SK-N-SH (cell line): ENCODE measurements at places on chromosomes 3 and 15. TPM values are rescaled to one million over a fixed set of nuclear protein-coding genes. Genes with fewer than 3 reads are reported as not detected.

ST8SIA2 gene
- 0.05 and 0.16 TPM in 2 replicates for polyA plus RNA-seq

DNA sequence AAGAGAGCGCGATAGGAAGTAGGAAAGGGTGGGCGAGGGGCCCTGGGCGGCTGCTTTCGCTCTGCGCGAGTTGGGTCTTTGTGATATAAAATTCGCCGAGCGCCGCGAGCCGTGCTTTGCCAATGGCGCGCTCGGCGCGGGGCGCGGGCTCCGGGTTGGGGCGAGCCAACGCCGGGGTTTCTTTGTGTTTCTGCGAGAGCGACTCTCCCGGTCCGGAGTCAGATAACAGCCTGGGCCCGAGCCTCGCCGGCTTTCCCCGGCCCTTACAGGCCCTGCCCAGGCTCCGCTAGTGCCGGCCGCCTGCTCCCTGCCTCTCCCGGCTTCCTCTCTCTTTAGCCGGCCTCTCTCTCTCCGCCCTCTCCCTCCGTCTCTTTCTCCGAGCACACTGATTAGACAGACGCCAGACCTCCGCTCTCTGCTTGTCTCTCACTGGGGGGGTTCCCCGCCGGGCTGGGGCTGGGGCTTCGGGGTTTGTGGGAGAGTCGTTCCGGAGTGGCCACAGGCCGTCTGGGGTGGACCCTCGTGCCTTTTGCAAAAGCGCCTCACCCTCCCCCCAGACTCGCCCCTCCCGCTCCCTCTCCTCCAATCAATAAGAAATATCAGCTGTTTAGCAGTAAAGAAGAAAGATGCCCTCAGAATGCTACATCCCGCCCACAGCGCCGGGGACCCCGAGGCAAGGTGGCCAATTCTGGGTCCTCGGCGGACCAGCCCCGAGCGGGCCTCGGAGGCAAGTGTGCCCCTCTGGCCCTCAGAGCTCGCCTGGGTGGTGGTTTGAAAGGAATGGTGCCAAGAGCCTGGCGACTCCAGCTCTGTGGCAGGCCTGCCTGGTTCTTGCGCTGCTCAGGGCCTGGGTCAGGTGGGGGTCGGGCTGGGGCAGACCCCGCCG, 2.9 kb downstream of the NR2F2 start:
- H3K27me3 ChIP-seq = peaks cover 14% of the 10 kb centered on the region
- peaks cover 3% of the 10 kb centered on the region; the same call in 1 of the 2 replicates for H3K4me1 ChIP-seq
- peak; percentile 57 for DNase-seq
- H3K27ac ChIP-seq = peak overlapping the region; percentile 33; the same call in 1 of the 2 replicates

DNA sequence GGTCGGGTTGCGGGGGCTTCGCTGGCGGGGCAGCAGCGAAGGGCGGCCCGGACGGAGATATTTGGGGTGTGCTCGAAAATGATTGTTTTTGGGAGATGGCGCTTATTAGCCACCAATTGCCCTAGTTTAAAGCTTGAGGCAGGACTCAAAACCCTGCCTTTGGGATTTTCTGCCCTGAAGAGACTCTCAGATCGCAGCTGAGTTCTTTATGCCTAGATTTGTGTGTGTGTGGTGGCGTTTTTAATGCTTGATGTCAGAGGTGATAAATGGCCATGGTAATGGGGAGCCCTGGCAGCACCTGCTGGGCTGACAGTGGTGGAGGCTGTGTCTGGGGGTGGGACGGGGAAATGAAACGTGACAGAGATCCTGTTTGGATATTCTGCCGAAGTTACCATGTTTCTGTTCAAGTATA, 604 bp downstream of the KCTD6 start:
- H3K36me3 ChIP-seq = no peaks in the 10 kb centered on the region
- H3K27me3 ChIP-seq = no peaks in the 10 kb centered on the region
- H3K4me3 ChIP-seq = peak overlapping the region; percentile 84
- peaks cover 34% of the 10 kb centered on the region; the same call in 1 of the 2 replicates for H3K4me1 ChIP-seq
- peak; percentile 44 for DNase-seq
- H3K27ac ChIP-seq = peak overlapping the region; percentile 85

- peak overlapping the region; percentile 2; the same call in 1 of the 2 replicates for H3K27ac ChIP-seq
- DNase-seq = peak; percentile 50
Observed at GRCh38 chr3:14457999-14458398, 55.6 kb downstream of the SLC6A6 start.

DNA sequence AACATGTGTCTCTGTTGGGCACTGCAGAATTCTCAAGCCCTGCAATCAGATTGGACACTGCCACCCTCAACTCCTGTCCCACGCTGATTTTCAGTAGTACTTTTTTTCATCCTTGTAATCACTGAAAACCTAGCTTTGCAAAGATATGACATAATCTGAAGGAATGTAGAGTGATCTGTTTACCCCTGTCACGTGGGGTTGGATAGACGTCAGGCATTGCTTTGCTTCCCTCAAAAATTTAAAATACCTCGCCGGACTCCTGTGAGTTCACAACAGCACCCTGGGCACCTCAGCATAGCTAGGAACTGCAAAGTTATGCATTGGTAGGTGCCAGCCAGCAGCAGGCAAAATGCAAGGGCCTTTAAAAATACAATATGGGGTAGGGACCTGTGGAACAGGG, 71.1 kb upstream of the OXTR start:
- H3K4me3 ChIP-seq = no peak overlapping the region
- no peaks in the 10 kb centered on the region for H3K36me3 ChIP-seq
- H3K4me1 ChIP-seq = no peaks in the 10 kb centered on the region
- no peak overlapping the region for H3K27ac ChIP-seq
- DNase-seq = no peak
- H3K27me3 ChIP-seq = no peaks in the 10 kb centered on the region

DNA sequence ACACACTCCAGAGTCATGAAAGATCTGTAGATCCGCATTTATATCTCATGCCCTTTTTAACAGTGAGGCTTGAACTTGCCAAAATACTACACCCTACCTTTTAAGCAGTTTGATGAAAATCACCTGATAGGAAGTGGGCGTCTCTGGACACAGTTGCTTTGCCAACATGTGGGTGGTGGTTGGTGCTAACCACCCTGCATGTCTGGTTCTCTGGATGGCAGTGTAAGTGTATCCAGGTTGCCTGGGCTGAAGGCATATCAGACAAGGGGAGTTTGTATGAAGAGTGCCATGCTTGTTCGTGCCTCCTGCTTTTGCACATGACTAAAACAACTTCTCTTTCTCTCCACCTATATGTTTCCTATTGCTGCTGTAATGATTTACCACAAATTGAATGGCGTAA, 159.6 kb downstream of the GHSR start:
- H3K27ac ChIP-seq = no peak overlapping the region
- peak; percentile 32 for DNase-seq
- peaks cover 21% of the 10 kb centered on the region for H3K36me3 ChIP-seq
- no peak overlapping the region for H3K4me3 ChIP-seq
- peaks cover 9% of the 10 kb centered on the region for H3K4me1 ChIP-seq

GOLGA8S gene
- polyA plus RNA-seq = 0.02 TPM in 2 replicates

GPR27 gene
- polyA plus RNA-seq = 0.05 and 0.16 TPM in 2 replicates

THRB gene
- polyA plus RNA-seq = 0.02 and 0.08 TPM in 2 replicates

LSM3 gene
- polyA plus RNA-seq = 5.1 and 6.4 TPM in 2 replicates
